ENCODE measurements at places on chromosomes 2 and 18.

DNA sequence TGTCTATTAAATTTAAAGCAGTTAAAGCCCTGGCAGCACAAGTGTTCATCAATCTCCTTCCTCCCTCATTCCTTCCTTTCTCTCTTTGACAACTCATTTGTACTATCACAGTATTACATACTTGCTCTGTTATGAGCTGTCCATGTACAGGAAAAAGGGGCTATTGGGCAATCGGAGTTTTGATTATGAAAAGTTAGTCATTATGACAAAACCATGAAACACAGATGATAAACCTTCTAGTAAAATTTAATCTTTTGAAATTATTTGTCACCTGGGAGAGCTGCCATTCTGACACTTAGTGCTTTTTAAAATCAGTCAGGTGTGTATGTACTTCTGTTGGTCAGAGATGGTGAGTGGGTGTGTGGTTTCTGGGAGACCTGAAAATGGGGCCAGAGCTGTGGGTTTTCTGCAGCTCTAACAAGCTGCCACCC, 39.4 kb downstream of the MAP4K4 start:
- no peak for DNase-seq

GRCh38 chr2:214377286-214377624, 33.6 kb upstream of the VWC2L start:
- no peak for DNase-seq

- peak; percentile 85 for DNase-seq
Observed at GRCh38 chr2:177148477-177149154, 64.0 kb upstream of the HNRNPA3 start.

- DNase-seq, result no peak
Observed at GRCh38 chr2:31081492-31081891, 56.7 kb downstream of the GALNT14 start.

GRCh38 chr18:63126134-63127069, 193.2 kb downstream of the BCL2 start:
- no peak for DNase-seq

DNA sequence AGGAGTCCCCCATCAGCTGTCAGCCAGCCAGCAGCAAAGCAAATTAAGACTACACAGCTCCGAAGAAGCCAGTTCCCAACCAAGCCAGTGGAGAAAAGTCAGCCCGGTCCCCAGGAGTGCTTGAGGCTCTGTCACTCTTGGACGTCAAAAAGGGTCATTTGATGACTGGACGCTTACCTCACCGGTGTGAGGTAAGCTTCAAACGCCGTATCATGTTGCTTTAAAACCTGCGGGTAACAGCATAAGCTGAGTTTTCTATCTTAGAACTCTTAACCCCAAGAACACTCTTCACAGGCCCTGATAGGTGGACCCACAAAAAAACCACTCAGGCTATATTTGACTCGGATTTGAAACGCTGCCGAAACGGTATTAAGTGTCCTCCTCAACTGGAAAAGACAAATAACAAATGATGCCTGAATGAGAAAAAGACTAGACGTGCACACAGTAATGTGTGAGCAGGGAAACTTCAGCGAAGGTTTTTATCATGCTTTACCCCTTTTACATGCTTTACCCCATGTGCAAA, 682 bp upstream of the LNPK start:
- peak; percentile 58 for DNase-seq

- no peak for DNase-seq
Observed at GRCh38 chr18:24270937-24271380, 126.7 kb downstream of the OSBPL1A start.

DNA sequence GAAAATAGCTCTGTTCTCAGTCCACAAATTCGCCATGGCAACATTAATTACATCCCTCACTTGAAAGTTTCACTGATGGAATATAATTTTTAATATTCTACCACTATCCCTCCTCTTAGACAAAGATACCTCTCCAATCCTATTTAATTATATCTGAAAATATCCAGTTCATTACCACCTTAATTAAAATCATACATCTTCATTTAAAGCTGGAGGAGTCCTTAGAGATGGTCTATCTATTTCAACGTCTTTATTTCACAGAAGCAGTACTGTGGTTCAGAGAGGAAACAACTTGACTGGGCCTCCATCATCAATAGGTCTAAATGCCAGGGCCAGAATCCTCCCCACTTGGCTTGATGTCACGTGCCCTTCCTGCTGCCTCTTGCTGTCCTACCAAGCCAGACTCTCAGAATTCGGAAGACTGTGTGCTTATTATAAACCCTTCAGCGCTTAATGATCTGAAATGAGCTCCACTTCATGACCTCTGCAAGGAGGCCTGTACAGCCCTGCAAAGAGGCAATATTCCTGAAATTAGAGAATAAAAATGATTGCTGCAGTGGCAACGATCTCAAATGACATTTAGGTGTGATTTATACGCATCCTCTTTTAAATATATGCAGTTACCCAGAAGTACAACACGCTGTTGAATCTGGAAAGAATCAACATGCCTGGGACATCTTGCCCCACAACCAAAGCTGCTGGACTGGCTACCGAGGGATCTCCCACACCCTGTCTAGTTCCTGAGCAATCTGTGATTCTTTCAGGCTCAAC, 146.3 kb downstream of the TMEM163 start:
- DNase-seq, result no peak

DNA sequence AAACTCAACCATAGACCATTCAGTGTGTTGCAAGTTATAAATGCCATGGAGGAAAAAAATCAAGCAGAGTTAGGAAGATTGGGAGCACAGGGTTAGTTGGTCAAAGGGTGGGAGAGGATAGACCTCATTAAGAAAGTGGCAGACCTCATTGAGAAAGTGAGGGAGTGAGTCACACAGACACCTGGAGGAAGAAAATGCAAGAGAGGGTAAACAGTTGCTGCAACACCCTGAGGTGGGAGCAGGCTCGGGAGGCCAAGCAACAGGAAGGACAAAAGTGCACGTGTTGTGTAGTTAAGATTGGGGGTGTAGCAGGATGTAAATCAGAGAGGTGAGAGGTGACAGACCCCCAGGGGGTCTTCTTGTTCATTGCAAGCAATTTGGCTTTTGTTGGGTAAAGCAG, 6.4 kb downstream of the IL1RL1 start:
- DNase-seq, result no peak

- no peak for DNase-seq
Observed at GRCh38 chr2:226184940-226185615, 614.5 kb downstream of the IRS1 start.

DNA sequence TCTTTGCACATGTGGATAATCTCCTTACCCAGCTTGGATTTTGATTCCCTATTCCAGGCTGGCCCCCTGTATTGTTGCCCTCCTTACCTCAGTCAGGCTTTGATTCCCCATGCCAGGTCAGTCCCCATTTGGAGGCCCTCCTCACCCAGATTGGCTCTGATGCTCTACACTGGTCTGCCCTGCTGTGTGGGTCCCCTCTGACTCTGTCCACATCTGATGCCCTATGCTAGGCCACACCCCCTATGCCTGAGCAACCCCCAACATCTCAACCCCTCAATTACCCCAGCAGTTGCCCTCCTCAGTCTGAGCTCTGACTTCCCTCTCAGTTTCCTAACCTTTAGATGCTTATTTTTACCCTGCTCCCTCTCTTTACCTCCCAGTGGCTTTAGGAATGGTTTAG, 89.4 kb downstream of the UBR3 start:
- no peak for DNase-seq

- DNase-seq, result no peak
Observed at GRCh38 chr2:66789741-66790140, 354.8 kb downstream of the MEIS1 start.

DNA sequence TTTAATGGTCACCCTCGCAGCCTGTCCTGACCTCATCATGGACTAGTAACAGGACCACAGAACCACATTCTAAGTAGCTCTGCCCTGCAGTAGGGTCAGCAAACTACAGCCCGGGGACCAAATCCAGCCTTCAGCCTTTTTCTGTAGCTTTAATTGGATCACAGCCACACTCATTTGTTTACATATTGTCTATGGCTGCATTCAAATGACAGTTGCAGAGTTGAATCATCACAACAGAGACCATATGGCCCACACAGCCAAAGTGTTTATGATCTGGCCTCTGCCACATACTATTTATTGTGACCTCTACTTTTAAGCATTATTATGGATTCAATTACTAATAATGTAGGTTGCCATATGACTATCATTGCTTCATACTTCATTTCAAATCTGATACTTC, 47.7 kb downstream of the MAP3K19 start:
- DNase-seq, result peak; percentile 21

DNA sequence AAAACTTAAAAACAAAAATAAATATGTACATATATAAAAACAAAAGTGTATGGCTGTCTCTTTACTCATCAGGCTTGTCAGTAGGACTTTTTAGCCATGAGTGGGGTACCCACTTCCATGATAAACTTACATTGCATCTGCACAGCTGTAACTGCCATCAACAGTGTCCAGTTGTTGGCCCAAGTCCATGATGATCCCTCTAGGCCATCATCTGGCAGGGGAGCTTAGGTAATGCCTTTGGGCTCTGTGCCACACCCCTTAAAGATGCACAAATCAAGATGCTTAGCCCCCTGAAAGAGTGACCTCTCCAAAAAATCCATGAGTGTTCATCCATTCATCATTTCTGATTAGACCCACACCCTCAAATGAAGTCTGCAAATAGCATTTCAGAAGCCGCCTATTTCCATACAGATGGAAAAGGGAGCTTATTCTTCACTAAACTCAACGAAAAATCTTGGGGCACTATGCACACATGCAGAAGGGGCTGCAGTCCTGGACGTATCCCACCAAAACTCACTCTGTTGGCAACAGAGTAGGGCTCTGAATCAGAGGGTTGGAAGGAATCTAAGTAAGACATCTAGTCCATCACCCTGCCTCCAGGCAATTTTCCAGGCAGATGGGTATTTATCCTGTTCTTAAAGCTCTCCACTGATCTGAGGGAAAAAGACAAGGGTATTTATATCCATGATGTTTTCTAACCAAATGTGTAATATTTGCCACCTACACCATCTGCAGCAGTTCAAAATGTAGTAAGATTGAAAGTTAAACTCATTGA, 691.0 kb downstream of the ZEB2 start:
- DNase-seq, result no peak

GRCh38 chr2:23246992-23247683, 137.8 kb upstream of the KLHL29 start:
- DNase-seq, result no peak

DNA sequence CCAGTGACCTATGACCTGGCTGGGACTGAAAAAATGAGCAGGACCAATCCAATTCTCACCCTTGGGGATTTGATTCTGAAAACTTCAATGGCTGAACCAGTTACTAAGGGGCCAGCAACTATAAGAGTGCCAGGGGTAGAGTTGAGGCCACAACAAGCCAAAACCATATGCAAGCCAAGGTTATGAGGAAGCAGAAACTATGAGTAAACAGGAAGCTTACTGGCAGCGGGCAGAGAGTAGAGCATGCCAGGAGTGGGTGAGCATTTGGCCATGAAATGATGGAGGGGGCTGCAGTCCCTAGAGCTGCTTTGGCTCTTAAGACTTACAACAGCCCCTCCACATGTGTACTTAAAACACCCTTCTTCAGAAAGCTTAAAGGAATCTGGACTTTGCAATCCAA, 82.4 kb downstream of the RBMS1 start:
- no peak for DNase-seq

GRCh38 chr2:107570876-107571275, 255.8 kb upstream of the RGPD4 start:
- no peak for DNase-seq

GRCh38 chr2:174802459-174802858, 38.2 kb upstream of the CHRNA1 start:
- DNase-seq, result no peak

DNA sequence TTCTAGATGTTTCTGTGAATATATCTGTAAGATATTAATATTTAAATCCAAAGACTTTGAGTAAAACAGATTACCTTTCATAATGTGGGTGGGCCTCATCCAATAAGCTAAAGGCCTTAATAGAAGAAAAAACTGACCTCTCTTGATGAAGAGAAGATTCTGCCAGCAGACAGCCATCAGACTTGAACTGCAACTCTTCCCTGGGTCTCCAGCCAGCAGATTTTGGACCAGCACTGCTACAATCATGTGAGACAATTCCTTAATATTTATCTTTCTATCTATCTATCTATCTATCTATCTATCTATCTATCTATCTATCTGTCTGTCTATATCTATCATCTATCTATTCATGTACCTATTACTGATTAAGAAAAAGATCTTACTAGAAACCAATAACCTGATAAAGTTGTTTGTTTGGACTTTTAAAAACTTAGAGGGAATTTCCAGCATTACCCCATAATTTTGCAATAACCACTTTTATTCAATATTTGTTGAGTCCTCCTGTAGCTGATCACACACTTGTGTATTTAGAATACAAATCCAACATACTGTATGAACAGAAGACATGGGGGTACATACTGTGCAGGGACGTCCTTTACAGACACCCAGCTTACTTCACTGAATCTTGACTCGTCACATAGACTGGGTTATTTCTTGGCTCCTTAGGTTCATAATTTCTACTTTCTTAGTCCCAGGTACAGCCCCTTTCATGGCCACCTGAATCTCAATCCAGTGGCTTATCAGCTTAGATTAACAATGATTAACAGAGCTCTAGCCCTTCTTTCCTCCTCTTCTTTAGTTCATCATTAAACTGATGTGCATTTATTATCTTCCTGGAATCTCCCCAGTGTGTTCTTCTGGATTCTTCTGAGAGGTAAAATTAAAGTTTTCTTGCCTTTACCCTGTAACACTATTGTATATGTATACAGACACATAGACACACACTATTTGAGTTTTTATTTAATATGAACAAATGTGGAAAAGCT, 27.2 kb upstream of the STAT4 start:
- no peak for DNase-seq

DNA sequence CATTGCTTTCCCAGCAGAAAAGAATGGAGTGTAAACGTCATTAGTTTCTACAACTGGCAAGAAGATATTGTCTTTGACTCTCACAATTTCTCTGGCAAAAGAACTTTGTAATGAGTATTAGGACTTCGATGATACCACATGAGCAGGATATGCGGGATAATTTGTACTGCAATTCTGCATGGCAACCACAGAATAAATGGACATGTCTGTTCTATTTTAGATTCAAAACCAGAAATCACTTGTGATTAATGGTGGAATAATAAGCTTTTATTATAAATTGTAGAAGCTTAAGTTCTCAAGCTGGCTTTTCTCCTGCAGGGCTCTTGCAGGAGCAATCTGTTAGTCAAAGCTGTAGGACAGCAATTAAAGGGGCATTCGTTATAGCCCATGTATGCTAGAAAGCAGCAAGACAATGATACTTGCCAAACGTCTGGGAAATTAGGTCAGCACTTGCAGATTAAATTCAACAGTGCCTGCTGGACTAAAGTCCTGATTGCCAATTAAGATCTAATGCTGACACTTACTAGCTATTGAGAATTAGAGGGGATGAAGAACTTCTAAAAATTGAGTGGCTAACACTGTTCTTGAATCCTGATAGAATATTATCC, 177.9 kb downstream of the PTH2R start:
- DNase-seq, result no peak
